Activated T-cell treated with anti-CD3 and anti-CD28 coated beads for 24 hours (primary cell): ENCODE measurements at places on chromosomes 7 and 10.

DNA sequence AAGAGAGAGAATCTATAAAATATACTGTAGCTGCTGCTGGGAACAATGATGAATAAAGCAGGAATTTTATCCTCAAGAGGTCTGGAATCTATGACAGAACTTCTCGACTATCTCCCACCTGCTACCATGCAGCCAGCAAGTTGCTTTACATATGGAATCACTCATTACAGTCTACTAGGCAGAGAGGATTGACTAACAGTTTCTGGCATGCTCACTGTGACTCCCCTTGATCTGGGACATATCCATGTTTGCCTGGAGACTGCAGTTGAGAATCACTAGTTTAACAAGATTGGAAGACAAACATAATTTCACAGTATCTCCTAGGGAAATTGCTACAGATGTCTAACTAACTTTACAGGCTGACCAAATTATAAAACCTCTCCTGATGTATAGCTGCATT is 13.3 kb downstream of the GPR37 start:
- no peak for DNase-seq

DNA sequence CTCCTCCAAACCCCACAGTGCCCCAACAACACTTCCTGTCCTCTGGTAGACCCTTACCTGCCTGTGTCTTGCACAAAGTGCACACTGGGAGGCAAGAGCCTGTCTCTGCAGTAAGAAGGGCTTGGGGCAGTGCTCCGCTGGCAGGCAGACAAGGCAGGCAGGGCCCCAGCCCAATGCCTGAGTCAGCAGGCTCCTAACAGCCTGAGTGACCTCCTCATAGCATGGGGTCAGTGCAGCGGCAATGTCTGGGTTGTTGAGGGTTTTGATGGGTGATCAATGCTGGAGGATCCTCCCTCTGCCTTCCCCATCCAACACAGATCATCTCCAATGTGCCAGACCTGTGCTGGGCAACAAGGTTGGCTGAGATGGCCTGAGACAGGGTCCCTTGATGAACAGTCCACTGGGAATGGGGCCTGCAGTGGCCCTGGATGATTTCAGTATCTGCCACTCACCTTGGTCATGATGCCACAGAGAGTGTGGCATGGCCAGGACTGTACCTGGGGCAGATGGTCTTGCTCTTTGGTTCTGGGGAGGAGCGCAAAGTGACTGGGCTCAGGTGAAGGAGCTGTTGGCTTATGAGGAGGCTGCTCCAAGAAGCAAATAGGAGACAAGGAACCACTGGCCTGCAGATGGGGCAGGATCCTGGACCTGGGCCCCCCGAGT is 55.6 kb upstream of the CAMK2B start:
- no peak for DNase-seq

GRCh38 chr10:127899766-127900387 is 7.0 kb upstream of the PTPRE start:
- DNase-seq, result no peak

DNA sequence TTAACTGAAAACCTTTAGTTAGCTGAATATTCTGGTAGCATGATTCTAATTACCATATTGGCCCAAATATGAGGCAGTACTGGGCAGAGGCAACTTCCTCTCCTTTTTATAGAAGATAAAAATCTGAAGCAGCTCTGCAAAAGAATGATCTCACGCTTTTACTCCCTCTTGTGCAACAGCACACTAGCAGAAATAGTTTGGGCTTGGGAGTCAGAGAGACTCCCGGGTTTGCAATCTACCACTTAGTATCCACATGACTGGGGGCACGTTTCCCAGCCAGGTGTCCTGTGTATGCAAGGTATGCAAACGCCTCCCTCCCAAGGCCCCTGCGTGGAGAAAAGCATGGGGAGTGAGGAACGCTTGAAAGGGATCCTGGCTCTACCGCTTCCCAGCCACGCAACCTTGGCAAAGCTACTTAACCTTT is 47.2 kb upstream of the RHEB start:
- DNase-seq, result no peak

- DNase-seq, result peak; percentile 34
These were observed 47.4 kb downstream of the DENND11 start for GRCh38 chr7:141654551-141654950.

DNA sequence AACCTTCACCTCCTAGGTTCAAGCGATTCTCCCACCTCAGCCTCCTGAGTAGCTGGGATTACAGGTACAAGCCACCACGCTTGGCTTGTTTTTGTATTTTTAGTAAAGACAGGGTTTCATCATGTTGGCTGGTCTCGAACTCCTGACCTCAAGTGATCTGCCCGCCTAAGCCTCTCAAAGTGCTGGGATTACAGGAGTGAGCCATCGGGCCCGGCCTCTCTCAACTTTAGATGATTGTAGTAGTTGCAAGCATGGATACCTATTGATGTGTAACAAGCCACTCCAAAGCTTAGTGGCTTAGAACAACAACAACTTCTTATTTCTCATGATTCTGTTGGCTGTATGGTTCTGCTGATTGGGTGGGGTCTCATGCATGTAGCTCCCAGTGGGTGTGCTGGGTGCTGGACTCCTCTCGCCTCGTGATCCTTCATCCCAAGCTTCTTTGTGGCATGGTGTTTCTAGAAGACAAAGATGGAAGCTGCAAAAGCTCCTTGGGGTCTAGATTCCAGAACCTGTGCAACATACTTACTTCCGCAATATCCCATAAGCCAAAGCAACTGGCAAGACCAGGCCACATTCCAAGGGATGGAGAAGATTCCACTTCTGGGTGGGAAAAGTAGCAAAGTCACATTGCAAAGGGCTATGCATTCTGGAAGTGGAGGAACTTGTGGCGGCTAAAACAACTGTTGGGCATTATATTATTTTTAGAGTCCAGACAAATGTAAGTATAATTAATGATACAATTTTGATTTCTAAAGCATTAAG is 37.9 kb downstream of the SKIDA1 start:
- DNase-seq, result no peak

DNA sequence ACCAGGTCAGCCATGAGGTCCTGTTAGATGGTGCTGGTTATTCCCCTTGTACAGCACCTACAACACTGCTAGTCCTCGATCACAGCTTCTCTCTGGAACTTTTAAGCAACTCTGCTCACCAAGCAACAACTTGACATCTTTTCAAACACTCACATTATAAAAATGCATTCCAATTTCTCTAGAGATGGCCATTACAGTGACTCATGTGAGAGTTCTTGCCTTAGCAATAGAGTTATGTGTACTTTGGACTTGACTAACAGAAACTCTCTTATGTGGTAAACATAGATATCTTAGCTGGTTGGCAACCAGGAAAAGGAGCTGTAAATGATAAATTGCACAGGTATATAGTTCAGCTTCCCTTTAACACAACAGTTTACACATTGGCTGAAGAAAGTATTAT is 122.2 kb downstream of the PDE1C start:
- DNase-seq, result no peak

DNA sequence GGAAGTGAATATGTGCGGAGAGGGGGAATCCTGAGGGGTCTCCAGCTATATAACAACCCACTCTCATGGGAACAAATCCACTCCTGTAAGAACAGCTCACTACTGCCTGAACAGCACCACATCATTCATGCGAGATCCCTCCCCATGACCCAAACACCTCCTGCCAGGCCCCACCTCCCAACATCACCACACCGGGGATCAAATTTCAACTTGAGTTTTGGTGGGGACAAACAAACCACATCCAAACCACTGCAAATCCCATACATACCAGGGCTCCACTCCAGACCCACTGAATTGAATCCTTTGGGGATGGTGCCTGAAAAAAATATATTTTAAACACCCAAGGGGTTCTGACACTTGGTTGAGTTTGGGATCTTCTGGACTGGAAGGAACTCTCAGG is 181.5 kb upstream of the PLXNA4 start:
- DNase-seq, result no peak

DNA sequence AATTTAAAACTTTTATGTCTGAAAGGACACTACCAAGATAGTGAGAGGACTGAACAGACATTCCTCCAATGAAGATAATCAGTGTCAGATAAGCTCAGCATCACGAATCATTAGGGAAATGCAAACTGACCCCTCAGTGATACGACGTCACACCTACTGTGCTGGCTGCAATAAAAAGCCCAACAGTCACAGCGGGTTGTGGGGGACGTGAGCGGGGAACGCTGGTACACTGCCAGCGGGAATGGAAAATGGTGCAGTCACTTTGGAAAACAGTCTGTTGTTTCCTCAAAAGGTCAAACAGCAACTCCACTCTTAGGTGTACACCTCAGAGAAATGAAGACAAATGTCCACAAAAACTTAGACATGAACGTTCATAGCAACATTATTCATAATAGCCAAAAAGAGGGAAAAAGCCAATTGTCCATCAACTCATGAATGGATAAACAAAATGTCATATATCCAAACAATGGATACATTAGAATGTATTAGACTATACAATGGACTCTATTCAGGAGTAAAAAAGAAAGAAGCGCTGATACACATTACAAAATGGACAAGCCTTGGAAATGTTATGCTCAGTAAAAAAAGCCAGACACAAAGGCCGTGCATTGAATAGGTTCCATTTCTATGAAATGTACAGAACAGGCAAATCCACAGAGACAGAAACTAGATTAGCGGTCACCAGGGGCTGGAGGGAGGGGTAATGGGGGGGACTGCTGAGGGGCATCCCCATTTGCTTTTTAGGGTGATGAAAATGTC is 2.4 kb upstream of the ECHS1 start:
- no peak for DNase-seq

GRCh38 chr10:126092366-126093215 is 196.2 kb downstream of the FANK1 start:
- DNase-seq, result no peak

- no peak for DNase-seq
These were observed 6.6 kb downstream of the CREB5 start for GRCh38 chr7:28418966-28419365.

DNA sequence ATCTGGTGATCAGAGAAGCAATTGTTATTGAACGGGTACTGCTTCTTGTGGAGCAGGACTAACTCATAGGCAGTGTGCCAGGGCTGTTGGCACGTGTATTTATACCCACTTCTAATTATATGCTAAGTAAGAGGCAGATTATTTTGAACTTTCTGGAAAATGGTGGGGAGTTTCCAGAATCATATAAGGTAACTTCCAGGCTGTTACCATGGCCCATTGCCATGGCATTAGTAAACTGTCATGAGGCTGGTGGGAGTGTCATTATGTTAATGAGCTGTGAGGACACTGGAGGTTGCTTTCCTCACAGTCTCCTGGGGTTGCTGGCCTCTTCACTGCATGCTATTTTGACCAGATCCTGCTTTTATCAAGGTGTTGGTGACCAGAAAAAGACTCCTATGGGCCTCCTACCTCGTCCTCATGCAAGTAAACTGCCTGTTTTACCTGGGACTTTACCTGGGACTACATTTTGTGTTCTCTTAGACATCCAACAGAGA is 122.6 kb downstream of the KCND2 start:
- DNase-seq, result no peak

GRCh38 chr10:19930936-19931893 is 115.0 kb downstream of the PLXDC2 start:
- DNase-seq, result no peak

DNA sequence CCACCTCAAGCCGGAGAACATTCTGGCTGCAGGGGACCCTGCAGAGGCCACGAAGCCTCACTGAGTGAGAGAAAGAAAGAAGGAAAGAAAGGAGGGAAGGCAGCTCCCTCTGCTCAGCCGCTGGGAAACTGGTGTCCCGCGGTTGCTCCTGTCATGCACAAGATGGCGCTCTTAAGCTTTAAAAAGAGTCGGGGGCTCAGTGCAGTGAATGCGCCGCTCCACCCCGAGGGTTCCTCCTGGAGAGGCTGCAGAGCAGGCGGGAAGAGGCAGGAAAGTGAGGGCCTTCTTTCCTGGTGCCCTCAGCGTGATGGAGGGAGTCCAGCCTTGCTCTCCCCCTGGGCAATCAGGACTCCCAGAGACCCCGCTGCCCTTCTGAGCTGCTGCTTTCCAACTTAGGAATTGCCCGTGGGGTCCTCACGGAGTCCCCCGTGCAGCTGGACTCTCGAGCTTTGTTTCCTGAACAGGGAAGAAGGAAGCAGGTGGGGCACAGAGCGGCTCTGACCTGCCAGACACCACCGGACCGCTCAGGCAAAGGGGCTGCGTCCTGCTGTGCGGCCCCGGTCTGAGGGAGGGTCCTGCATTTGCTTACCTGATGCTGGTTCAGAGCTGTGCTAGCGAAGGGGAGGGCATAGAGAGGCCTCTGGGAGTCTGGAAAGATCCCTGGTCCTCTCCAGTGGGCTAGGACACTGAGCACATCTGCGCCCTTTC is 141.9 kb upstream of the MKI67 start:
- no peak for DNase-seq

GRCh38 chr10:7407368-7408290 is 3.2 kb downstream of the SFMBT2 start:
- no peak for DNase-seq

DNA sequence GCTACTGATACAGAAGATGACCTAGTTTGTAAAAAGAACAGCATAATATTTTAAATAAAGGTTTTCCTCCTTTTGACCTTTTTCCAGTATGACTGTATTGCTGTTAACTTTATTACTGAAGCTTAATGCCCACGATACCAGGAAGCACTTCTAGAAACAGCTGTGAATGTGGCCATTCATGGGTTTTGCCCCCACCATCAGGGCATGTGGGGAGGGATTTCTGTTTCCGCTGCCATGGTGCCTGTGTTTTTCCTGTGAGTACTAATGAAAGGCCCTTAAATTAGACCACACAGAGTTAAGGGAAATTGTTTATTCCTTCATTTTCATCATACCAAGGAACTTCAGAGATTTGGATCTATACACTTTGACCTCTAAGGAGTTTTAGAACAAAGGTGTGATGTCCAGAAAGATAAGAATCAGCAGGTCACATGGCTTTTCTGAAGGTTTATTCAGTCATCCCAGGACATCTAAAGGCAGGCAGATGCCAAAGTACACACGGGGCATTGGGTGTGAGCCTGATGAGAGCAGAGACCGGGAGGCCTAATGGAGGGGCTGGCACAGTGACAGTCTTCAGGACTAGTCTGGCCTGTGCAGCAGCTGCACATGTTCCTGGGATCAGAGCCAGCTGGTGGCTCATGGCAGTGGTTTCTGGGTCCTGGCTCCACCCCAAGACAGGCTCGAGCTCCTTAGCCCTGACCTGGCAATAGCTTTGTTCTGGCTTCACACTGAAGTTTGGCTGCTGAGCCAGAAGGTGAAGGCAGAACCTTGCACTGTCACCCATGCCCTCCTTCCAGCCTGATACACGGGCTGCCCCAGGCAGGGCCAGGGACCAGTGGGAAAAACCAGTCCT is 190.9 kb downstream of the REEP3 start:
- DNase-seq, result no peak

DNA sequence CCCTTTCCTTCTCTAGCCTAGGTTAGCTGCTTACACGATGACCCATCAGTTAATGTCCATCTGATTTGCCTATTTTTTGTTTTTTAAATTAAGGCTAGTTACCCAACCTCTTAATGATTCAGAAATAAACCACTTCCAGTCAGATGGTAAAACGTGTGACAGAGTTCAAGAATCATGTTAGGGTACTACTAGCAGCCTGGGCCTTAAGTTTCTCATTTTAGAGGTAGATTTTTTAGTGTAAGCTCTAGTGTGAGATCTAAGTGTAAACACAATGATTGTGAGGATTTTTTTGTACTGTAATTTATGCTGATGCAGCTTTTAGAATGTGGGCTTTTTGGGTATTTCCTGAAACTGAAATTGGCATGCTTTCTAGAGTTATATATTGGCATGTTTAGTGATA is 130.0 kb downstream of the CDK14 start:
- no peak for DNase-seq

GRCh38 chr10:69458430-69459100 is 7.3 kb downstream of the TSPAN15 start:
- no peak for DNase-seq
